ENCODE measurements at places on chromosomes 1 and 21.

- DNase-seq = no peak
These were observed 105.4 kb downstream of the SLC45A1 start for GRCh38 chr1:8423269-8423691.

DNA sequence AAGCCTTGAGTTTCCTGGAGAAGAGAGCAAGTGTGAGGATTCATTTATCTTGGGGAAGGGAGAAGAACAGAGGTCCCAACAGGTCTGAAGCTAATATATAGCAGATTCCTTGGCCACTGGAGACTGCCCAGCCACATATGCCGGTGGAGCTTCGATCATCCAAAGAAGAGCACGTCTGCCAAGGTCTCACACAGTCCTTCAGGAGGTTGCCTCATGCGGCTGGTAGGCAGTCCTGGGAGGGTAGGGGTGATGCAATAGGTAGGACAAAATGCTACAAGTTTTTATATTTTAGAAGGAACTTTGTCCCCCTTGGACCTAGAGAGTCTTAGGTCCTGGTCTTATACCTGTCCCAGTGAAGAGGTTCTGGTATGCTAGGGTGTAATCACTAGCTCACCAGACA lies 582.5 kb downstream of the DPYD start:
- DNase-seq = no peak

- no peak for DNase-seq
These were observed 92.0 kb upstream of the SIM2 start for GRCh38 chr21:36606983-36607325.

GRCh38 chr1:77847621-77848080 lies 40.8 kb upstream of the NEXN start:
- no peak for DNase-seq

- DNase-seq = no peak
These were observed 992 bp downstream of the TENT5C start for GRCh38 chr1:117606649-117607430.

DNA sequence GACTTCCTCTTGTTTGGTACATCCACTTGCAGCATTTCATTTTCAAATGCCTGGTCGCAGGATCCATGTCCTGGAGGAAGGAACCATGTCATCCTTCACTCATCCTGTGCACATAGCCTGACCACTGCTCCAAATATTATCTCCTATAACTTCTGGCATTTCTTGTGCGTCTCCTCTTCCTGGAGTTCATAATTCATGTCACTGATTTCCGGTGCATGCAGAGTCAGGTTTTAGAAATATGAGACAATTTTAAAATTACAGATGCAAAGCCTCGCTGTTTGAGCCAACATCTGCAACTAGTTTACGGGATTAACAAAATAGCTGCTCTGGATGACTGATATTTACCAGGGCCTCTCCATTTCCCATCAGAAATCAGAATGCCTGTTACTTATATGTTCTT lies 268.1 kb downstream of the DNM3 start:
- no peak for DNase-seq

GRCh38 chr1:47436979-47437446 lies 831 bp upstream of the FOXD2 start:
- no peak for DNase-seq

DNA sequence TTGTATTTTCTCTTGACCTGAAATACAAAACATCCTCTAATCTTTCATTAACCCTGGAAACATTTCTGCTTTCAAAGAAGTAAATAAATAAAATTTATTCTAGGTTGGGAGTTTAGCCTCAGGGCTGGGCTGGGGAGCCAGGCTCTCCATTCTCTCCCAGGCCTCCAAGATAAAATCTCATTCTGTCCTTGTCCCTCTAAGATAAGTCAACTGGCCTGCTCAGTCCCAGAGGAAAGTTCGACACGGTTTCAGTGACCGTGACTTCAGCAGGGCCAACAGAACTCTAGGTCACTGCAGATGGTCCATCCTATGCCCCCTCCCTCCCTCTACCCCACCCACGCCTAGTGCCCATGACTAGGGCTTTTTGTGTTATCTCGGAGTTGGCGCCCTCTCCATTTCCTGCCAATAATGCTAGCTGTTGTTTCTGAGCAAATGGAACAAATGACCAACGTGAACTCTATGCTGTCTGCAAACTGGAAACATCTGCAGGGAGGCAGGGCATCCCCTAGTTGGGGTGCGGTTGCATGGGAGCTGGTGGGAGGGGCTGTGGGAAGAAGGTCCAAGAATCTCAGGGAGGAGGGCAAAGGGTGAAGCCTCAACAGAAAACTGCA lies 10.1 kb upstream of the ADORA3 start:
- DNase-seq = no peak

DNA sequence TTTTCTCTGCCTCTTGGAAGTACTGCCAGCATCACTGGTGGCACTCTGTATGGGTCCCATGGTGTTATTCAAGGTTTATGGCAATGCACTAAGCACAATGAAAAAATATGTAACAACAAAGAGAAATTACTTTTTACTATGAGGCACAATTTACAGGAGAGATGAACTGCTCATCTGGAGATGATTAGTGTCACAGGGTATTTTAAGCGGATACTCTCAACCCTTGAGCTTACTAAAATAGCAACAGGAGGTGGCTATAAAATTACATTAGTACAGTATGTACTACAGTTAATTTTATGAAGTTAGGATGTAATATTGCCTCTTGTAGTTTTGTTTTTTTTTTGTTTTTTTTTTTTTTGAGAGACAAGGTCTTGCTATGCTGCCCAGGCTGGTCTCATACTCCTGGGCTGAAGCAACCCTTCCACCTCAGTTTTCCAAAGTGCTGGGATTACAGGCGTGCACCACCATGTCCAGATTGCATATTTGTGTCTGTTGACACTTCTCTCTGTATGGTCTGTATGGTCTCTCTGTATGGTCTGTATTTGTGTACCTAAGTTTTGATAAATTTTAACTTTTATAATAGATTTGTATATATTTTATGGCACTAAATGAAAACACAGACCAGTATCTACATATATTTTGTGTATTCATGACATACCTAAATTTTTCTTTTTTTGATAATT lies 175.6 kb upstream of the HP1BP3 start:
- no peak for DNase-seq

DNA sequence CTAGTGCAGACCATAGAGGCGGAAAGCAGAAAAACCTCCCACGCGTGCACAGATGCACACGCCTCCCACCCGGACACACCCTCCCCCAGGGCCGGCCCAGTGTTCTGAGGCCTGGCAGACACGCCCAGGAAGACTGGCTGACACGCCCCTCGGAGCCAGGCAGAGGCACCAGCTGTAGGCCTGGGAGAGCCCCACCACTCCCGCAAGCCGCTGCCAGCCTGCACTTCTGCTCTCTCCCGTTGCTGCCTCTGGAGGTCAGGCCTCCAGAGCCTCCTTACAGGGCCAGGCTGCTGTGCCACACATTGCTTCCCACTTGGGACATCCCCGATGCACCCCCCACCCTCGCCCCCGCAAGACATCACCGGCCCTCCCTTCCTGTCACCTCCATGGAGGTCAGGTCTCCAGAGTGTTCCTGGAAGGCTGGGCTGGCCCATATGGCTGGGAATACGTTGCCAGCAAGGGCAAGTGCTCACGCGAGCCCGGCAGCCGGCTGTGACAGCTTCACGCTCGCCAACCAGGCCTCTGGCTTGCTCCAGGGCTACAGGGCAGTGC lies 40.4 kb downstream of the CASZ1 start:
- no peak for DNase-seq

DNA sequence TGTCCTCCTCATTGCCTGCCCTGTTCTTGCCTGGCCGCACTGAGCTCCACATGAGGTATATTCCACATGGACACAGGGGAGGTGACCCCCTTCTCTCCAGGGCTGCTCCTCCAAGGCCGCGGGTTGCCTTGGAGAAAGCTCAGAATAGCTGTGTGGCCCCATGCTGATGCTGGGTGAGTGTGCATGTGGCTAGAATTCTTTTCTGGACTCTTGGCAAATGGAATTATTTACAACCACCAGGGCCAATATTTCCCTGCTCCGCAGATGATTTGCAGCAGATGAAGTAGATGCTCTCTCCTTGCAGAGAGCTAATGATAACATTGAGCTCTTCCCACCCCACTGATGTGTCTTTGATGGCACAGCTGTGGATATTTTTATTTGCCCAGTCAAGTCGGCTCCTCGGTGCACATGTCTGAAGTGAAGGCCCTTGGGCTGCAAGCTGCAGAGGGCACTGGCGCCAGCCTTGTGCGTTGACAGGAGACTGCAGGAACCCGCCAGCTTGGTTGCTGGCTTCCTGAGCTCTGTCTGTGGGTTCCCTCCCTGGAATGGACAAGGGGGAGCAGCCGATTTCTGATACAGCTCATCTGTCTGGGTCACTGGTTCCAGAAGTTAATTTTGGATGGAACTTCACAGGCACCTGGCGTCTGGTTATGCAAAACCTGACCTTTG lies 404.7 kb upstream of the VAMP3 start:
- DNase-seq = no peak

DNA sequence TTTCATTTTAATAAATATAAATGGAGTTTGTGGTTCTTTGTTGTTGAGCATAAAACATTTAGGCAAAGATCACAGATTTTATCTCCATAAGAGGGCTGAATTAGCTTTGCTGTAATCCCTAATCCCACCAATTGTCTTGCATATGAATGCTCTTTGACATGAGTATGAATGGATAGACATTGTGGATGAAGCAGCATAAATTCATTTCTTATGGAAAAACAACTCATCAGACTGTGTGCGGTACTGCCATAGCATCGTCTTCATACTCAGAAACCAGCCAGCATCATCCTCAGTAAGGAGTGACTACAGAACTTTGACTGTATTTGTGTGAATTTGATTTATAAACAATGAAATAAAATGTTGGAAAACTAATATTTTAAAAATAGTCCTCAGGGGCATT lies 19.6 kb downstream of the SON start:
- DNase-seq = no peak
